ENCODE measurements at places on chromosomes 5 and 9.

GRCh38 chr9:126436545-126437267 lies 110.1 kb downstream of the MVB12B start:
- peak; percentile 51 for DNase-seq

DNA sequence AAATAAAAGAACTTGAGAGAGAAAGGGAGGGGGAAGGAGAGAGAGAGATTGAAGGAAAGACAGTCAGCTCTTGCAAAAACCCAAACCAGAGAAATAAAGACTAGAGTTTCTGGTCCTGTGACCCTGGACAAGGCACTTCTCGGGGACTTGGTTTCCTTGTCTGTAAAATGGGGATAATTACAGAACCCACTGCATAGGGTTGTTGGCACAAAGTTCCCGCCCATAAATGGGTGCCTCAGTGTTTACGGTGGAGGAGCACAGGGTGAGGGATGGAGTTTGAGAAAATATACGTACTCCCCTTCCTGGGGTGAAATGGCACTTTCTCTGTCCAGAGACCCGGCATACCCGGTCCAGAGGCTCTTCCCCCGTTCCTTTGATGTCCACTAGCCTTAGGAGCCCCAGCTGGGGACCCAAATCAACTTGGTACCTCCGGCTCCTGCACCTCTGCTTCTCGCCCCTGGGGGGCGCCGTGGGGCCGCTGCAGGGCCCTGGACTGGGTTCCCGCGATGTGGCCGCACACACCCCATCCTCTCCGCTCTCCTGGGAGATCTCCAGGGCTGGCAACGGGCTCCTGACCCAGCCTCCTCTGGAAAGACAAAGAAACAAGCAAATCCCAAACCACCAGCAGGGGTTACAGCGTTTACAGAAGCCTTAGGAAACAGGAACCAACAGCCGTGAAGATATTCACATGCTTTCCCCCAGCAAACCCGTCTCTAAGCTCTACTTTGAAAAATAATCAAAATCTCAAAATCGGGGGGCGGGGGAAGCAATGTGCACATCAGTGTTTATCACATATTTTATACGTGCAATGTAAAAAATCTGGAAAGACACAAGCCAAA lies 26.3 kb downstream of the PTGES start:
- peak; percentile 86 for DNase-seq

DNA sequence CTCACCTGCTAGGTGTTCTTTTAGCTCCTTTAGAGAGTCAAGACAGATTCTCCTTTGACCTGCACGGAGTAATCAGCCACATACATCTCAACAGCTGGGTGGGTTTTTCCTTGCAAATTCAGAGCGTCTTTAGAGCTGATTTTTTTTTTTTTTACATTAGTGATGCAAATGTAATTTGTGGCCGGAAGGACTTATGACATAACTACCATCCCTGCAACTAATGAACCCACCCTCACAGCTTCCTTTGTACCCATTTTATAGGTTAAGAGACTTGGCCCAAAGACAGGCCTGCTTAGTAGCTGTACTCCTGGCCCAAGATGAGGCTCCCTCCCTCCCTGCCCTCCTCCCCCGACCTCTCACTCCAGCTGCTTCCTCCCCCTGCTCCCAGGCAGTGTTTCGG lies 69.9 kb upstream of the NIPAL4 start:
- DNase-seq, result no peak

DNA sequence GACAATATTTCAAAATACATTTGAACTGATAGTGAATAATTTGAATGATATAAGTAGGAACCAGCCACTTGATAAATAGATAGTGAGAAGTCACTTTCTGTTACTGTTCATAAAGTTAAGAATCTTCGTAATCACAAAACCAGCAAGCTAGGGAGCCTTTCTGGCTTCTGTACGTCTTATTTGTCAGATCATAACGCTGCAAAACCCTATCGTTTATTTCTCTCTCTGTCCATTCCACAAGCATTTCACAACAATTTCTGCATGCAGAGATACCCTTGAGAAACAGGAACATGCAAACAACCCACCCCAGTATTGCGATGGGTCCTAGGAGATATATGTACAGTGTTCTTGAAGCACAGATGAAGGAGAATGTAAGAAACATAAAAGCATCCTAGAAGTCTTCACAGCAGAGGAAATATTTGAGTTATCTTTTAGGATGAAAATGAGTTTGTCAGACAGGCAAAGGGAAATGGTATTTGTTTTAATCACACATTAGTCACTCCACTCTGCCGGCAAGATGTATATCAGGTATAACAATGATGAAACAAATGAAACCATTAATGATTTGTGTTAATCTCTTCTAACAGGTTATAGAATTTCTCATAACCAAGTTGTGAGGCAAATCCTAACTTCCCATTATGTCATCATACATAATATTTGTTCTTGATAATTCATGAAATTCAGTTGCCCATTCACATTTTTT lies 668.7 kb upstream of the FTMT start:
- no peak for DNase-seq

GRCh38 chr5:56535347-56535746 lies 280.0 kb upstream of the MAP3K1 start:
- no peak for DNase-seq

DNA sequence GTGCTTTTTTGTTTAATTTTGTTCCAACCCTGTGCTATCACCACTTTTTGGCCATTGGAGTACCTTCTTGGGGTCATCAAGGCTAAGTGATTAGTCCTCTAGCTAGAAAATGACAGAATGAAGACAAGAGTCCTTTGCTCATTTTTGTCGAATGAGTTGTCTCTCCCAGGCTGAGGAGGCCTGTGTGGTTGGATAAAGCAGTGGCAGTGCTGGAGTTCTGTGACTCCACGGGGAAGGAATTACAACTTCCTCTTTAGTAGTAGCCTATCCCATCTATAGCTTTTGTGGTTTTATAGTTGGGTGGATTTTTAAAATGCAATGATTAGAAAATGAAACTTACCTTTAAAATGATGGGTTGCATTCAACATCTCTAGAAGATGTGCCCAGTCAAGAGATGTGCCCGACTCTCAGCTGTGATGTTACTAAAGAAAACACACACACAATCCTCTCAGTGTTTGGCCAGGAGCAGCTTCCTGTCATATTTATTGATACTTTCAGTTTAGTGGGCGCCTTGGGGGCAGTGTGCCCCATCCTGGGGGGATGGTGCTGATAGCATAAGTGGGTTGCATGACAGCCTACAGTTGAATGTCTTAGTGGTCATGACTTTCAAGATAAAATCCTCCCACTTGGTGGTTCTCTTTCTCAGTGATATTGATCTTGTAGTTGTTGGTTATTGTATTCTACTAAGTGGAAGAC lies 11.9 kb downstream of the OTULINL start:
- no peak for DNase-seq
